Stomach (tissue), 19 donors: ENCODE measurements at places on chromosomes 1 and 21.

GRCh38 chr1:35881850-35882273 is 1.1 kb upstream of the AGO1 start:
- no peak for DNase-seq

DNA sequence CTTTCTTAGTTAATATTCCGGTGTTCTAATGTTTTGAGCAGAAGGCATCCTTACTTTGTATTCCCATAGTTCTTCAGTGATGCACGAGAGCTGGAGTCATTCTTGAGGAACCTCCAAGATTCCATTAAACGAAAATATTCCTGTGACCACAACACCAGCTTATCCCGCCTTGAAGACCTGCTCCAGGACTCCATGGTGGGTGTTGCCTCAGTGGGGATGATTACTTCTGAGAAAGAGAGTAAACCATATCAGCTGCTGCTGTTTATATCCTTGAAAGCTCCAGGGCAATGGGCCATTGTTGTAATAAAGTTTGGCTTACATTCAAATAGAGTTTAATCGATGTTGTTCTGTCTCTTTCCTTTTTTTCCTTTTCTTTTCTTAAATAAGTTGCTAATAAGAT is 93.1 kb downstream of the MACF1 start:
- DNase-seq, result no peak

- DNase-seq, result no peak
Observed at GRCh38 chr1:234289538-234290305, 83.5 kb upstream of the COA6 start.

DNA sequence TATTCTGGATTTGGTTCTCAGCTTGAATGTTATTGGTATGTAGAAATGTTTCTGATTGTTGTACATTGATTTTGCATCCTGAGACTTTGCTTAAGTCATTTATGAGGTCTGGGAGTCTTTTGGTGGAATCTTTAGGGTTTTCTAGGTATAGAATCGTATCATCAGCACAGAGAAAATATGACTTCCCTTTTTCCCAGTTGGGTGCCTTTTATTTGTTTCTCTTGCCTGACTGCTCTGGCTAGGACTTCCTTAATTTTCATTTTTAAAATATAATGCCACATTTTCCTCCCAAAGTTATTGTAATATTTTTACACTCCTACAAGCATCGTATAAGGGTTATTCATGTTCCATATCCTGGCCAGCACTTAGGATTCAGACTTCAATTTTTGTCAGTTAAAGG is 111.1 kb downstream of the FNBP1L start:
- no peak for DNase-seq

DNA sequence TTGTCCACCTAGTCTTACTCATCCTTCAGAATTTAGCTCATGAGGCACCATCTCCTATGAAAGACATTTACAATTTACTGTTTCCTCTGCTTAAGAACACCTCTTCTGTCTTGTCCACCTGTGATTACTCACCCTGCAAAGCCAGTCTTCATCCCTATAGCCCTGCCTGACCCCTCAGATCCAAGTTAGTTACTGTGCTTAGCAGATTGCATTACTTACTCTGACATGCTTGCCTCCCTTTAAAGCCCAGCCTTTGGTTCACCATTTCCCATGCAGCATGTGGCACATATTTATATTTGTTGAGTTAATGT is 60.9 kb upstream of the VCAM1 start:
- DNase-seq, result no peak

DNA sequence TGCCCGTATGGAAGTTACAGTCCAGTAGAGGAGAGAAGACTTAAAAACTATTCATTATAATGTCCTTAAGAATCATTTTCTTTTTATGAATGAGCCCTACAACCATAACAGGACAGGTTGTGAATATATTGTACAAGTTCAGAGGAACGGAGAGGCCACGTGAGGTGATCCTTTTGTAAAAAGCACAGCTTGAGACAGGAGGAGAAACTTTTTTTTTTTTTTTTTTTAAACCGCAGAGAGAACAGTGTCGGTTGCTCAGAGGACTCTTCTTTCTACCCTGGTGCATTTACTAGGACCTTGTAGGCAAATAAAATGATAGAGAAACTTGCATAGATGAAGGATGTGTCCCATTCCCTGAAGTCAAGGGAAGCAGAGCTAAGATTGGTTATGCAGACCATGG is 32.1 kb downstream of the DYRK1A start:
- no peak for DNase-seq

GRCh38 chr1:6285336-6285735 is 24.4 kb upstream of the GPR153 start:
- DNase-seq, result no peak

DNA sequence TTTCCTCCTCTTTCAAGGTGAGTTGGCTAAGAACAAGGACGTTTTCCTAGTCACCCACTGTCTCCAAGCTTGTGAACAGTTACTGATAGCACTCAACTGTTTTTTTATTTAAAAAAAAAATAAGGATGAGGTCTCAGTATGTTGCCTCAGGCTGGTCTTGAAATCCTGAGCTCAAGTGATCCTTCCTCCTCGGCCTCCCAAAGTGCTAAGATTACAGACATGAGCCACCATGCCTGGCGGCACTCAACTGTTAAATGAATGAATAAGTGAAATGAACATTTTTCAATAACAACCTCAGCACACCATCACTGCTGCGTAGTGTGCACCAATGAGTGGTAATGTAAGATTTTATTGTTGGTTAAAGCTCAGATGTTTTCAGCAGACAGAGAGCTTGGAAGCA is 214.1 kb upstream of the NRIP1 start:
- DNase-seq, result no peak

- DNase-seq, result no peak
Observed at GRCh38 chr21:32567626-32568025, 17.7 kb downstream of the TCP10L start.

- no peak for DNase-seq
Observed at GRCh38 chr21:31493350-31493880, 149.4 kb upstream of the TIAM1 start.

GRCh38 chr1:115227346-115228082 is 110.5 kb downstream of the NGF start:
- DNase-seq, result no peak

GRCh38 chr1:63880958-63881576 is 107.2 kb downstream of the ROR1 start:
- no peak for DNase-seq

DNA sequence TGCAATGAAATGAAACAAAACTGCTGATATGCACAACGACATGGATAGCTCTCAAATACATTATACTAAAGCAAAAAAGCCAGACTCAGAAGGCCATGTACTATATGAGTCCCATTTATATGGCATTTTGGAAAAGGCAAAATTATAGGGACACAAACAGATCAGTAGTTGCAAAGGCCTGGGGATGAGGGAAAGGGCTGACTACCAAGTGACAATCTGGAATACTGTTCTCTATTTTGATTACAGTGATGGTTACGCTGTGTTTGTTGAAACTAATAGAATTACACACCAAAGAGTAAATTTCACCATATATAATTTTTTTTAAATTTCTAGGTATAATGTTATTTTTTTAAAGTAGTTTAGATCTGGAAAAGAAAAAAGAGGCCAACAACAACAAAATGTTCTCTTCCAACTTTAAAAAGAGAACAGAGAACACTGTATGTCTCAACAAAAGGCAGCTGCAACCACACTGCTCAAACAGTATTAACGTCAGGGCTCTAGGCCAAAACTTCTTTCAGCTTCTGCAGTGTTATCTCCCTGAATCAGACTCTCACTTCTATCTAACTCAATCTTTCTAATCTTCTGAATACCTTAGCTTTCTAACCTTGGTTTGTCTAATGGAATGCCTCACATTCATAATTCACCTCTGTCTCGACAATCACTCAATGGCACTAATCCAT is 75.8 kb downstream of the FOXJ3 start:
- no peak for DNase-seq

DNA sequence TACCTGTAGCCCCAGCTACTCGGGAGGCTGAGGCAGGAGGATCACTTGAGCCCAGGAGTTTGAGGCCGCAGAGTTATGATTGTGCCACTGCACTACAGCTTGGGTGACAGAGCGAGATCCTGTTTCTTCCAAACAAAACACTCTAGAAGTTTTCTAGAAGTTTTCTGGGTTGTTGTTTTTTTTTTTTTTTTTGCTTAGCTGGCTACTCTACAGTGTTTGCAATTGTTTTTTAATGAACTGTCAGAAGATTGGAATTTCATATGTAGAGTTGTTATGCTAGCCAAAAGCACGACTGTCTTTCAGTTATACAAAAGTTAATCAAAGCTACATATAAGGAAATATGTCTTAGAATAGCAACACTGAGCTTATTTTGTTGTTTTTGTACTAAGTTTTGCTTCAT is 30.9 kb upstream of the NEXN start:
- DNase-seq, result no peak

DNA sequence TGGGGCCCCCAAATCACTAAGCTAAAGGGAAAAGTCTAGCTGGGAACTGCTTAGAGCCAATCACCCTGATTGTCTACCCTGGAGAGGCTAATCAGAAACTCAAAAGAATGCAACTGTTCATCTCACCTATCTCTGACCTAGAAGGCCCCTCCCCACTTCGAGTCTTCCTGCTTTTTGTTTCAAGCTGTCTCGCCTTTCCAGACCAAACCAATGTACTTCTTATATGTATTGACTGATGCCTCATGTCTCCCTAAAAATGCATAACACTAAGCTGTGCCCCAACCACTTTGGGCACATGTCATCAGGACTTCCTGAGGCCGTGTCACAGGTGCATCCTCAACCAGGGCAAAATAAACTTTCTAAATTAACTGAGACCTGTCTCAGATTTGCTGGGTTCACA is 209.5 kb downstream of the APP start:
- DNase-seq, result peak; percentile 20

- DNase-seq, result no peak
Observed at GRCh38 chr1:205294175-205294917, 27.2 kb downstream of the NUAK2 start.

GRCh38 chr1:215040190-215040589 is 42.3 kb upstream of the KCNK2 start:
- DNase-seq, result no peak

- DNase-seq, result no peak
Observed at GRCh38 chr1:153801786-153802697, 26.8 kb downstream of the SLC27A3 start.

DNA sequence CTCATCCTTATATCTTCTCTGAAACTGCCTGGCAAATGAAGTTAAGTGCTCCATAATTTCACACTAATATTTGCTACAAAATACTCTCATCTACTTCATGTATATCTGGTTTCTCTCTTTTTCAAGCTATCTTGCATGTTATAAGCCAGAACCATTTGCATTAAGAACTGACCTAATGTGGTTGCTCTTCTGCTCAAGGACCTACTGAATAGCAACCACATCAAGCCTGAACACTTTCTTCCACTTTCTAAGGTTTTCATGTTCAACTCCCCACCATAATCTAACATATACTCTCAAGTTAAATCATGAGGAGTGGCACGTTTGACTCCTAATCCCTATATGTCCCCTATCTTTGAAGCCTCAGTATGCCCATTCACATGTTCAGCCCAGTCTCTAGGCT is 27.2 kb downstream of the RGS1 start:
- DNase-seq, result no peak

DNA sequence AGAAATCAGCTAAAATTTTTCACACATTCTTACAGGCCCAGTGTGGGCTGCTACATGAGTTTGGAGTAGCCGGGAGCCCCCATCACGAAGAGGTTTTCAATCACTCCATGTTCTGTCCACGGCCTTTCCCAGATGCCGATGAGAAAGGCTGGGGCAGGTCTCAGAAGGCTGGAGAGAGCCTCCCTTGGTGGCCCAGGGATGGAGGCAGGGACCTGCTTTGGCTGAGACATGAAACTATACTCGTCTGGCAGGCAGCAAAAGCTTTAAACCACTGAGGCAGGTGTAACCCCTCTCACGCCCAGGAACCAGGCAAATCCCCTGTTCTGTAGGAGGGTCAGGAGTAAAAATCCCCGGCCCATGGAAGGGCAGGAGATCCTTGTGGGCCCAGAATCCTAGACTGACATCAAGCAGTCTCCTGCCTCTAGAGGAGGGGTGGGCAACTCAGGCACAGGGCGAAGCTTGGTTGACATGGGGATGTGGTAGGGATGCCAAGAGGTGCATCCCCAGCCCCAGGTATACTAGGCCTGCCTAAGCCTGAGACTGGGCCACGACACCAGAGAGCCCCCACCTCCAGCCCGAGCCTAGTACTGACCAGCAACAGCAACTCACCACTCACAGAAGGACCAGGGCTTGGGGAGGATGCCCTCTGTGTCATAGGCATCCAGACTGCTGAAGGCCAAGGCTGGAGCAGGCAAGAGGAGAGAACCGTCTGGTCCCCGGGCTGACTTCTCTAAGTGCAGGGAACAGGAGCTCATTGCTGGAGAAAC is 9.1 kb downstream of the MMEL1 start:
- no peak for DNase-seq

DNA sequence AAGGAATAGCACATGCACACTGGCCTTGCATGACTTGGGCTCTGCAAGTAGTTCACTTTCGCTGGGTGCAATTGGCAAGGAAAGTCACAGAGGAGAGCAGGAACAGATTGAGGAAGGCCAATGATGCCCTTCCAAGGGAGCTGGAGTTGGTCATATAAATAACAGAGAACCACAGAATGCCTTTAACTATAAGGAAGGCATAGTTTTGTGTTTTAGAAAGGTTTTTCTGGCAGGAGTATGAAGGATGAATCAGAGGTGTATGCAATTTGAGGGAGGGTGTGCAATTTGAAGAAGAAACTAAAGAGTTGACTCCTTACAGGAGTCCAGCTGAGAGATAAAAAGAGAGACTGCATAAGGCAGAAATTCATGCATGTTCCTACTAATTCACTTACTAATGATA is 112.1 kb downstream of the PHTF1 start:
- no peak for DNase-seq

- DNase-seq, result peak; percentile 86
Observed at GRCh38 chr1:203744075-203744972, 20.7 kb upstream of the LAX1 start.

DNA sequence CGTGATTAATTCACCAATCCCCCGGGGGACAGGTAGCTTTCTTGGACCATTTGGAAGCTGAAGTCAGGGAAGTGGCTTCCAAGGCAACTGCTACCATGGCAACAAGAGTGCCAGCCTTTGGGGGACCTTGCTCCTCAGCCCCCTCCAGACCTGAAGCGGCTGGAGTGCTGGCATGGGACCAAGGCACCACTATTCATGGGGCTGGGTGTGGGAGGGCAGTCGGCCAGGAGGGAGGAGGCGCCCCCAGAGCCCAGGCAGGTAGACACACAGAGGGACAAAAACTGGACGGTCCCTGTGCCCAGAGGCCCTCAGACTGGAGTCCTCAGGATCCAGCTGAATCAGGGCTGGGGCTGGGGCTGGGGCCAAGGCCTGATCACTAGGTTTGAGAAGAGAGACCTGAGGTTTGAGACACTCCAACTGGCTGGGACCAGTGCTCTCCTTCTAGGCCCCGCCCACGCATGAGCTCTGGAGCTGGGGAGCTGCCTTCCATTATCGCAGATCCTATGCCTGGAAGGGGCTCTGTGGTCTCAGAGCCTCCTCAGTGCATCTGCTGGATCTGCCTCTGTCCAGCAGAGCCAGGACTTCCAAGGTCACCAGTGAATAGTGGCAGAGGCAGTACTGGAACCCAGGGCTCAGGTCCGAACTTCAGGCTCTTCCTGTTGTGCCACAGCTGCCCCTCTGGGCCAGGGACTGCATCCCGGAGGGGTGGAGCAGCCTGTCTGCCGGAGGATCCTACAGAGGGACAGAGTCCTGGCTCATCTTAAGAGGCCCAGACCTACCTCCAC is 3.3 kb upstream of the KNCN start:
- no peak for DNase-seq
